ENCODE measurements at places on chromosomes 12 and 14.

- no peak for DNase-seq
These were observed 4.8 kb downstream of the CSRP2 start for GRCh38 chr12:76874027-76874426.

- no peak for DNase-seq
These were observed 69.8 kb downstream of the MAP1LC3B2 start for GRCh38 chr12:116628989-116629388.

- no peak for DNase-seq
These were observed 4.3 kb downstream of the NUAK1 start for GRCh38 chr12:106134294-106134949.

- no peak for DNase-seq
These were observed 54.0 kb downstream of the SLC38A1 start for GRCh38 chr12:46214668-46215436.

- DNase-seq = no peak
These were observed 14.8 kb downstream of the KMT5A start for GRCh38 chr12:123398550-123399254.

DNA sequence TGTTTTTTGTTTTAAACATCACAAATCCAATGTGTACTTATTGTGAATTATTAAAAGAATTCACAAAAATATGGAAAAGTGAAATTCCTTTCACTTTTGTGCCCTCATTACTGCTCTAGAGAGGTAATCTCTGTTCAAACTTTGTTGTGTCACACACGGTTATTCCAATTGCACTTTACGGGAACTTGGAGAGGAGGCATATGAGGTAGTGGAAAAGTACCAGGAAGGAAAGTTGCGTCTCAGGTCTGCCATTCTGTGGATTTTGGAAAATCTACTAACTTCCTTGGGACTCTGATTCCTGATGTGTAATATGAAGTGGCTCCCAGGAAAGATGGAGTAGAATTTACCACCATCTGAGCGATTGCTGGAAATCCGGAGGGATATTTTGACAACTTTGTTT lies 90.9 kb upstream of the DCN start:
- DNase-seq = no peak

DNA sequence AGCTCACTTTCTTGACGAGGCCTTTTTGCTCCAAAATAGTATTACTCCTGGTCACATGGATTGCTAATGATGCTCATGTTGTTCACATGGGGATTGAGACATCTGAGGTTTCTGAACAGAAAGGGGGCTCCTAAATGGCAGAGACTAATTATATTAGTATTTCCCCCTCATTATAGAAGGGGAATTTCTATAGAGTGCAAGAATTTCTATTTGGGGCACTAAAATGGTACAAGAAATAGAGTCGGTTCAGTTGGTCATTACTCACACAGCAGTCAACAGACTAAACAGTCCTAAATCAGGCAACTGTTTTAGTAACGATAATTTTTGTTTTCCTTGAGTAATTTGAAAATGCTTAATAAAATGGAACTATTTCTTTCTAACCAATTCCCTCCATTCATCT lies 108.9 kb downstream of the DACT1 start:
- no peak for DNase-seq

- DNase-seq = no peak
These were observed 148.9 kb downstream of the SYT10 start for GRCh38 chr12:33290703-33291102.

DNA sequence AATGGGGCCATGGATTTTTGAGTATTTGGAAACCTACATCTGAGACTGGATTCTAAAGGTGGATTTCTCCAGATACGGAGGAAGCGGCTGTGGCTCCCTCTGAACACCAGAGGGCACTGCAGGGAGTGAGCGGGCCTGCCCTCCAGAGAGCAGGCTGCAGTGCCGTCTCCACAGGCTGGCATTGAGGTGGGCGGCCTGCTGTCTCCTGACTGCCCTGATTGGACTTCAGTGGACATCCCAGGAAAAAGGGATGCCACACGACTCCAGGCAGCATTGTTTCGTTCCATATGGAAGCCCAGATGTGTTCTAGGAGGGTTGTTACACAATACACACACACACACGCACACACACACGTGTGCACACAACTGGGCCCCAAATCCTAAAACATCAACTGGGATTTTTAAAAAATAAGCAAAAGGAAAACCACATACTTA lies 20.9 kb upstream of the ANO2 start:
- DNase-seq = peak; percentile 77

DNA sequence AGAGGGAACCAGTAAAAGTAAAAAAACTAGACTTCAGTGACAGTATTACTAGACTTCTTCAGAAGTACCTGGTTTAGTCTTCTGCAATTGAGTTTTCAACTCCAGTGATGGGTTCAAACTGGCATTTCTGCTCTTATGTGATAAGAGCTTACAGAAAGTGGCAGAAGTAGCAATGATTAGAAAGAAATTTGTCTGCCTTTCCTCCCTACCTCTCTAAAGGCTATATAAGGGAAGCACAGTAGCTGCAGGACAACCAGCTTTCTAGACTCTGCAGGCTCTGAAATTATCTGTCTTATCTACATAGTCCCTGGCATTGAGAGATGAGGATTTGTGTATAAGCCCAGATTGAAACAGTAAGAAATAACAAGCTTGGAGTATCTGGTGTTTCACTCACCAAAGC lies 107.5 kb downstream of the DAAM1 start:
- no peak for DNase-seq

- DNase-seq = no peak
These were observed 692.7 kb upstream of the MGAT4C start for GRCh38 chr12:86948851-86949250.

- no peak for DNase-seq
These were observed 36.1 kb upstream of the COL2A1 start for GRCh38 chr12:48040354-48040753.

GRCh38 chr12:100279159-100279558 lies 12.2 kb downstream of the SCYL2 start:
- DNase-seq = no peak

DNA sequence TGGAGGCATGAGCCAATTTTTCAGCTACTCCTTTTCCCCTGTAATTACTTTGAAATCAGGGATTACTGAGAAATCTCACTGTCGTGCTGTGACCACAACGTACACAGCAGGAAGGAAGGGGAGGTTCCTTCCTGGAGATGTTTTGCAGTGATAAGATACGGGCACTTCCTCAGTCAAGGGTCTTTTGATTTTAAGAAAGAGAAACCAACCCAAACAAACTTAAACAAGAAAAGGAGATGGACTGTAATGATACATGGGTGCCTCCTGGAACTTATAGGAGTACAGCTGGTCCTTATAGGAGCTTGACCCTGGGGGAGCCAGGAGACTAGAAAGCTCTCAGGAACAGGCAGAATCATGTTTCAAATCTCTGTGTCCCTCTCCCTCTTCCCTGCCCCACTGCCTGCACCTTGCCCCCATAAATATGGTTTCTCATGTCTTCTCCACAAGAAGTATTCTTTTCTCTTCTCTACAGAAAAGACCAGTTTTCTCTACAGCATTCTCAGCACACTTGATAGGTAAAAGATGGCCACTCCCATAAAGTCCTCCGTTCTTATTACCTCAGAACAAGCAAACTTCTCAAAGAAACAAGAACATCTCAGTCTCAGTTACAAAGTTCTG lies 281.1 kb upstream of the AMIGO2 start:
- no peak for DNase-seq

- no peak for DNase-seq
These were observed 55.3 kb downstream of the RIN3 start for GRCh38 chr14:92568621-92569479.

DNA sequence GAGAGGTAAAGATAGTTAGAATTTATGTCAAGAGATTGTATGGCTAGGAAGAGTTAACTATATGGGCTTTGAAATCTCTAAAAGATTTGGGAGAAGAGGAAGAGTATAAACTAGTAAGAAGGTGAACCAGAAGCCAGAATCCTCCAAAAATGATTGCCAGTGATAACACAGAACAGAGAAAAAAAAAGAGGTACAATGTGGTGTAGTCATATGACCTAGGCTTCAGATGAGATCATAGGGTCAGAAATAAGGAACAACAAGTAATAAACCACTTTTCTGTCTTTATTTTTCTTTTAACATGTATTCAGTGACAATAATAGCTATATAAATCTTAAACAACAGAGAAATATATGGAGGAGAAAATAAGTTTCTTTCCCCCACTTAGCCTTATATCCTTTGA lies 2.0 kb upstream of the NECAP1 start:
- DNase-seq = no peak

DNA sequence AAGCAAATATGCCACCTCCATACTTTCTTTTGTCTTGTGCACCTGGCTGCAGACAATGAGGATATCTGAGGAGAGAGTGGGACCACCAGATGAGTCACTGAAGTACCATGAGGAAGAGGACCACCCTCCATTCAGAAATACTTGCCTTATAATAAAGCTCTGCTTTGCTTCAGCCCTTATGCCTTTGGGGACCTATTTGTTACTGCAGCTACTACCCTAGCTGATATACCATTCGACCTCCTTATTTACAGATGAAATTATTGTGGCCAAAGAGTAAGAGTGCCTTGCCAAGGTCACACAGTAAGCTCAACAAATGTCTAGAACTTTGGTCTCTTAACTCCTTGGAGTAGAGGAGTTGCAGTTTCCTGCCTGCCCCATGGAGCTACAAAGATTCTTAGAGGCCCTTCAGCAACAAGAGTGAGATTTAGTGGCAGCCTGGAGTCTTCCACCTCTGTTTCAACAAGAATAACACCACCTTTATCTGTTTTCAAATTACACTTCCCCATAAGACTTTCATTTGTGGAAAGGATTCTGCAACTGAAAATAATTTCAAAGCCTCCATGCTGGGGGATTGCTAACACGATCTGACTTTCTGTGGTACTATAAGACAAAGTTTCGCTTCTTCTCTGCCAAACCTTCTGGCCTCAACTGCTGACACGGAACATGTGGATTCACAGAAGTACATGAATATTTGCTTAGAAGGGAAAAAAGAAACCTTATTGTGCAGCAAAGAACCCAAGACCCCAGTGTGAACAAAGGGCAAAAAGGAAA lies 3.6 kb downstream of the CMKLR1 start:
- DNase-seq = no peak

DNA sequence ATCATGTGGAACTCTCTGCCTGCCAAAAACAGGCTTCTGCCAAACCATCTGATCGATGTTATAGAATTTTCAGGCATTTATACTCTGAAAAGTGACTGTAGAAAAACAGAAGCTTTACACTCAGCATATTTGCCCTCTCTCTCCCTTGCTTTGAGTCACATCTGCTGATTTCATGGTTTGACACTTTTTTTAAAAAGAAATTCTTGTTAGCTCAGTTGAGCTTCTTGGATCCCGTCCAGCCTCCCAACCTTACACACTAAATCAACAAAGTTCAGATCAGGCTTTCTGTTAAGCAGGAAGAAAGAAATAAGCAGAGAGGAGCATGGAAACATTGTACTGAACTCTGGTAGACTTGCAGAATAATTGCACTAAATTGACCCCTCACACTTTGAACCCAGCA lies 193.6 kb upstream of the SEL1L start:
- no peak for DNase-seq

DNA sequence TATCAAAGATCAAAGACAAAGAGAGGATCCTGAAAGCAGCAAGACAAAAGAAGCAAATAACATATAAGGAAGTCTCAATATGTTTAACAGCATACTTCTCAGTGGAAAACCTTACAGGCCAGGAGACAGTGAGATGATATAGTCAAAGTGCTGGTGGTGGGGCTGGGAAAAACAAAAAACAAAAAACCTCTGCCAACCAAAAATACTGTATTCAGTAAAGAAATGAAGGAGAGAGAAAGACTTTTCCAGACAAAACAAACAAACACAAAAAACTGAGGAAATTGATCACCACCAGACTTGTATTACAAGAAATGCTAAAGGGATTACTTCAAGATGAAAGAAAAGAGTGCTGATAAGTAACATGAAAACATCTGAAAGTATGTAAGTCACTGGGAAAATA lies 221.2 kb downstream of the ADGRD1 start:
- no peak for DNase-seq

- no peak for DNase-seq
These were observed 180.2 kb downstream of the TMTC2 start for GRCh38 chr12:82866946-82867345.

- DNase-seq = no peak
These were observed at the start of gene PIWIL1 for GRCh38 chr12:130337488-130338303. Gene PIWIL1, plus strand, starts transcription at chr12:130337887. Its CDS starts 4,705 bp downstream, at chr12:130342592.

- no peak for DNase-seq
These were observed 1526.3 kb downstream of the AACS start for GRCh38 chr12:126591533-126591932.

DNA sequence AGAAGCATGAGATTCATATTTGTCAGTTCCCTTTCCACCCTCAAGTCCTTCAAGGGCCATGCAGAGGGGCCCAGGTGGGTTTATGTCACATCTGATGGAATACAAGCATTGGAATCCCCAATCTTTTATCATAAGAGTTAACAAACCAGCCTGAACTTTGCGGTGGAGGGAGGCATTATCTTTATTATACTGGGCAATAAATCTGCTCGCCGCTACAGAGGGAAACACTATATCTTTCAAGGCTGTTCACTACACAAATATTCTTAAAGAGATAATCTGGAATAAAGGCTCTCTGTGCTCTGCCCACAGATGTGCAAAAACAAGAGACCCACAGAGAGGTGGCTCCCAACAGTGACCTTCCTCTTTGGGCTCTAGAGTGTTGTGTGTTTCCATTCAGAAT lies 153.6 kb upstream of the PLEKHA5 start:
- DNase-seq = no peak

GRCh38 chr12:50992819-50993218 lies 33.4 kb downstream of the SLC11A2 start:
- DNase-seq = no peak

- no peak for DNase-seq
These were observed 27.8 kb downstream of the KCNA5 start for GRCh38 chr12:5071496-5071895.

DNA sequence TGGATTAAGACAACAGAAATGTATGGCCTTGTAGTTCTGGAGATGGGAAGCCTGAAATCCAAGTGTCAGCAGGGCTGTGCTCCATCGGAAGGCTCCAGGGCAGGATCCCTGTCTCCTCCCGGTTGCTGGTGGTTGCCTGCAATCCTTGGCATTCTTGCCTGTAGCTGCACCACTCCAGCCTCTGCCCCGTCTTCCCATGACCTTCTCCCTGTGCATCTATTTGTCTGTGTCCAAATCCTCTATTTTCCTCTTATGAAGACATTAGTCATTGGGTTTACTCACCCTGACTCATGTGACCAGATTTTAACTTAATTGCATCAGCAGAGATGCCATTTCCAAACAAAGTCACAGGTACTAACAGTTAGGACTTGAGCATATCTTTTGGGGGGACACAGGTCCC lies 15.1 kb downstream of the TUNAR start:
- DNase-seq = no peak

- no peak for DNase-seq
These were observed 36.7 kb upstream of the IL22 start for GRCh38 chr12:68290126-68290525.

DNA sequence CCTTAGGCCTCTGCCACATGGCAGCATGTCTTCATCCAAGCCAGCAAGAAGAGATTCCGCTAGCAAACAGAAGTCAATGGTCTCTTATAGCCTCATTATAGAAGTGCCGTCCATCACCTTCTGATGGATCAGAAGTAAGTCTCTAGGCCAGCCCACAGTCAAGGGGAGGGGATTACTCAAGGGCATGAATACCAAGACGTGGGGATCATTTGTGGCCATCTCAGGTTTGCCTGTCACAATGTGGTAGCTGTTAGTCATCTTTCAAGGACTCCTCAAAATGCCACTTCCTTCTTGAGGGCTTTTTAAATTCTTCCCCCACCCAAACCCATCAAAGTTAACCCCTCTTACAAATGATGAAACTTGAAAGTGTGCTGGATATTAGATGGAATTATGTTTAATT lies 8.1 kb upstream of the ADCY6 start:
- no peak for DNase-seq

- peak; percentile 48 for DNase-seq
These were observed 35.5 kb downstream of the TCTN1 start for GRCh38 chr12:110649341-110649847.
